ENCODE measurements at places on chromosomes 16 and 17. TPM values are rescaled to one million over a fixed set of nuclear protein-coding genes. Genes with fewer than 3 reads are reported as not detected.

GRCh38 chr17:17805575-17805974 is 31.2 kb downstream of the SREBF1 start:
- H3K4me1 ChIP-seq: no peaks in the 10 kb centered on the region
- no peaks in the 10 kb centered on the region for H3K27me3 ChIP-seq
- no peak for DNase-seq

DNA sequence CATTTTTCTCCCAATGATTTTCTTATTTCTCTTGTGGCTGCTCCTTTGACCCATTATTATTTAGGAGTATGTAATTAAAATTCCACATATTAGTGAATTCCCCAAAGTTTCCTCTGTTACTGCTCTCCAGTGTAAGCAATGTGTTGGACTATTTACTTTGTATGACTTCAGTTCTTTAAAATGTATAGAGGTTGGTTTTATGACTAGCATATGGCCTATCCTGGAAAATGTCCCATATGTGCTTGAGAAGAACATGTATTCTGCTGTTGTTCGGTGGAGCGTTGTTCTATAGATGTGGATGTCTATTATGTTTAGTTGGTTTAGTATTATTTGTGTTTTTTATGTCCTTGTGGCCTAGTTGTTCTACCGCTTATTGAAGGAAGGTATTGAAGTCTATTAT is 6.0 kb upstream of the NT5M start:
- H3K4me1 ChIP-seq: no peaks in the 10 kb centered on the region
- no peaks in the 10 kb centered on the region for H3K27me3 ChIP-seq
- no peak overlapping the region for H3K4me3 ChIP-seq
- no peak overlapping the region for H3K27ac ChIP-seq
- no peak for DNase-seq
- H3K36me3 ChIP-seq: no peaks in the 10 kb centered on the region

DNA sequence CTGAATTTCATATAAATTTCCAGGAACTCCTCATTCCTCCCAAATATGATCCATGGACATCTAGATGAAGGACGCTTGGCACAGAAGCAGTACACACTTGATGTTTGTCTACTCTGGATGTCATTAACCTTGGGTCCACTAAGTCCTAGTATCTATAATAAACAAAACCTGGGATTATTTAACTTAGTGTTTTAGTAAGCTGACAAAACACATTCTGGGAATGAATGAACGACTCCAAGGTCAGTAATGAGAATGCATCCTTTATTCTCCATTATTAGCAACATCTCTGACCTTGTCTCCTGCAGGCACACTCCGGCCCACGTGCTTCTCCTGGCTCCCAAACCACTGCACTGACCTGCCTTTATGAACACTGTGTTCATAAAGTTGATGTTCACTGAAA is 24.1 kb upstream of the CDYL2 start:
- no peaks in the 10 kb centered on the region for H3K27me3 ChIP-seq
- H3K36me3 ChIP-seq: no peaks in the 10 kb centered on the region
- H3K27ac ChIP-seq: no peak overlapping the region
- H3K4me3 ChIP-seq: no peak overlapping the region

GRCh38 chr16:80319181-80319580 is 221.6 kb upstream of the DYNLRB2 start:
- H3K27ac ChIP-seq: no peak overlapping the region
- H3K36me3 ChIP-seq: no peaks in the 10 kb centered on the region
- no peaks in the 10 kb centered on the region for H3K4me1 ChIP-seq
- DNase-seq: no peak

DNA sequence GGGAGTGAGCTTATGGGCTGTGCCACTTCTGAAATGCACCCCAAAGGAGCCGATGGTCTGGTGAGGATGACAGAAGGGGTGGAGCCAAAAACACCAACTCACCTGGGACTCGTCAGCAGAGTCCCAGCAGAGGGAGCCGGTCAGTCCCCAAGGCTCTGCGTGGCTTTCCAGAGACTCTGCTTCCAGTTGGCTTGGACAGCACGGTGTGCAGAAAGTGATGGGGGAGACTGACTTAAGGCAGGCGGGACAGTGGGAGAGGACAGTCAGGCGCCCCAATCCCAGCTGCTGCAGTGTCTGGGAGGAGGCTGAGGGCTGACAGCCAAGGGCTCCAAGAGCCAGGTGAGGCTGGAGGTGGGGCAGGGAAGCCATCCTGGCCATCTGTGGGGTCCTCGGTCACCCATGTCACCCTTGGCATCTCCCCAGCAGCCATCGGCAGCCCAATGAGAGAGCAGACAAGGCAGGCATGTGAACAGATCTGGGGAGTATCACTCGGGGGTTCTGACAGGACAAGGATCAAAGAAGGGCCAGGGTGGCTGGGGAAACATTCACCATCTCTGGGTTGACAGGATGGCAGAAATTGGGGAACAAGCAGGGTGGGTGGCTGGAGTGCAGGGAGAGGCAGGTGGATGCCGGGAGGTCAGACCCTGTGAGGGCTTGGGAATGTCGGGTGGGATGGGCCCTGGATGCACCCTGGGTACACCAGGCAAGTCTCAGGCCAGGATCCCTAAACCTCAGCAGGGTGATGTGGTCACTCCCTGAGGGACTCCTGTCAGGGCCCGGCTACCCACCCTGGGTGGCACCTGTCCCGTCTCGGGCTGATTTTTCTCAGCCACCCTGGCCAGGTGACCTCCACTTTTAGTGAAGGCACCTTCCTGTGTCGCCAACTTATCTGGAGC is 8.9 kb upstream of the KRTAP17-1 start:
- no peaks in the 10 kb centered on the region for H3K27me3 ChIP-seq
- H3K4me3 ChIP-seq: no peak overlapping the region
- DNase-seq: no peak
- H3K36me3 ChIP-seq: no peaks in the 10 kb centered on the region
- H3K4me1 ChIP-seq: no peaks in the 10 kb centered on the region

GRCh38 chr17:27438348-27438998 is 17.8 kb upstream of the KSR1 start:
- no peak overlapping the region for H3K4me3 ChIP-seq
- H3K36me3 ChIP-seq: no peaks in the 10 kb centered on the region
- DNase-seq: no peak

GRCh38 chr17:27489045-27489715 is 32.9 kb downstream of the KSR1 start:
- H3K27me3 ChIP-seq: no peaks in the 10 kb centered on the region
- H3K27ac ChIP-seq: no peak overlapping the region
- H3K4me1 ChIP-seq: peaks cover 4% of the 10 kb centered on the region
- H3K4me3 ChIP-seq: no peak overlapping the region
- H3K36me3 ChIP-seq: no peaks in the 10 kb centered on the region
- peak; percentile 63 for DNase-seq

DNA sequence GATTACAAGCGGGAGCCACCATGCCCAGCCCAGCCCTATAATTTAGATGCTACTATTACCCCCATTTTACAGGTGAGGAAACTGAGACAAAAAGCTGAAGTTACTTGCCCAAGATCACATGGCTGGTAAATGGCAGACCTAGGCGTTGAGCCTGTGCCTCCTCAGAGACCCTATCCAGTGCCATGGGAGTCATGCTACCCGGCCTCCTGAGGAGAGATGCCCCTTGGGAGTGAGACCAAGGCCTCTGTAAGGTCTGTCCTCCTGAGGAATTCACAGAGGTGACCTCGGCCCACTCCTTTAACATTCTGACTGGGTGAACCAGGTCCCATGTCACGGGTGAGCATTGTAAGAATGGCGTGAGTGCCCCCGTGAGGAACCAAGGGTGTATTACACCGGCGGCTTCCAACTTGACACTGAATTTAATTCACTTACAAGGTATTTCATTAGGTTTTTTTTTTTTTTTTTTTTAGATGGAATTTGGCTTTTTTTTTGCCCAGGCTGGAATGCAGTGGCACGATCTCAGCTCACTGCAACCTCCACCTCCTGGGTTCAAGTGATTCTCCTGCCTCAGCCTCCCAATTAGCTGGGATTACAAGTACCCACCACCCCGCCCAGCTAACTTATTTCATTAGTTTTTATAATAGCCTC is 95.7 kb downstream of the ABCC6 start:
- H3K4me3 ChIP-seq: no peak overlapping the region
- H3K36me3 ChIP-seq: peaks cover 4% of the 10 kb centered on the region
- H3K27ac ChIP-seq: no peak overlapping the region
- no peaks in the 10 kb centered on the region for H3K4me1 ChIP-seq
- peak; percentile 66 for DNase-seq

DNA sequence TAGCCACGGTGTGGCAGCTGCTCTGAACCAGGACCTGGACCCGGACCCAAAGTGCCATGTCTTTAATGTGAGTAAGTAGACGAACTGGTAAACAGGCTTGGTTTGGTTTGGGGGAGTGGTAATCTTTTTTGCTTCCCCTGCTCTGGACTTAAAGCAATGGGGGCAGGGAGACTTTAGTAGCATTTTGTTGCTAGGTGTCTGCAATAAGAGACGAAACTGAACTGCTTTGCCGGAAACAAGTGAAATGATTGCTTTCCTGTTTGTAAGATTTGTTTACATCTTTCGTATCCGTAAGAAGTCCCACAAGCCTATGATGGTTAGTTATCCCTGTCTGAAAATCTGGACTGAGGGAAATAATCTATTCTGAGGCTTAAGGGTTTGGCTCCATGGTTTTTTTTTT is 21.5 kb downstream of the PRCD start:
- H3K4me1 ChIP-seq: peaks cover 6% of the 10 kb centered on the region
- H3K27ac ChIP-seq: no peak overlapping the region
- no peak for DNase-seq
- H3K36me3 ChIP-seq: peaks cover 3% of the 10 kb centered on the region
- H3K4me3 ChIP-seq: no peak overlapping the region
- no peaks in the 10 kb centered on the region for H3K27me3 ChIP-seq

- no peaks in the 10 kb centered on the region for H3K4me1 ChIP-seq
- peaks cover 3% of the 10 kb centered on the region for H3K36me3 ChIP-seq
- no peak for DNase-seq
These were observed 60.7 kb downstream of the MED13 start for GRCh38 chr17:62004388-62004787.

DNA sequence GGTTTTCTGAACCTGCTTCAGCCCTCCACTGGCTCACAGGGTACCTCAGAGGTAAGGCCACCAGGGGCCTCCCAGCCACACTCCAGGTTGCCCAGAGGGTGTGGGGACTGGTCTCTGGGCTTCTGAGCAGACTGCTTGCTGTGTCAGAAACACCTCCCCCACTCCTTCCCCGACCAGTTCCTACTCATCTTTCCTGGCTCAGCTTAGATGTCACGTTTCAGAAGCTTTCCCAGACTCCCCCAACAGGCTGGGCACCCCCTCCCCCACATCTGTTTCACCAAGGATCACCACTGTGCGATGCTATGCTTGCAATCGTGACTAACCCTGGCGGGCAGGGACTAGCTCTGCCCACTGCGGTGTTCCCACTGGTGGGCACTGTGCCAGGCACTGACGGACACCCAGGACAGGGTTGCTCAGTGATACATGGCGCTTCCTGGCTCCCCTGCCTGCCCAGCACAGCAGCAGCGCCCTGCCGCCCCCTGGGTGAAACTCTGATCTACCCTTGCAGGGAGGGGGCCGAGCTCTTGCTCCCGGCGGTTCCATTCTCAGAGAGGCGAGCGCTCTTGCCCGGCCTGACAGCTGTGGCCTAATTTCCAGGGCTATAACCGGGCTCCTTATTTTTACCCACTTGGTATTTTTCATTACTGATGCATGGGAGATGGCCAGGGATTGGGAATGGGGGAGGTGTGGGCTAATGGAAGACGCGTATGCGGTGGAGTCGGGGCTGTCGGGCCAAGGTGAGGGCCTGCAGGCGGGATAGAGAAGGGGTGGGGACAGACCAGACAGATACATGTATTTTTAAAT is 29.4 kb upstream of the MTSS2 start:
- no peaks in the 10 kb centered on the region for H3K4me1 ChIP-seq
- DNase-seq: peak; percentile 50
- peak overlapping the region; percentile 40 for H3K27ac ChIP-seq
- no peaks in the 10 kb centered on the region for H3K36me3 ChIP-seq
- H3K4me3 ChIP-seq: no peak overlapping the region

GRCh38 chr17:7676533-7676932 is 10.8 kb downstream of the TP53 start:
- H3K4me1 ChIP-seq: no peaks in the 10 kb centered on the region
- DNase-seq: no peak
- H3K27me3 ChIP-seq: no peaks in the 10 kb centered on the region
- no peak overlapping the region for H3K4me3 ChIP-seq

- no peak for DNase-seq
- H3K27me3 ChIP-seq: no peaks in the 10 kb centered on the region
- peaks cover 16% of the 10 kb centered on the region for H3K36me3 ChIP-seq
- H3K4me1 ChIP-seq: no peaks in the 10 kb centered on the region
These were observed 22.5 kb upstream of the RASL10B start for GRCh38 chr17:35708951-35709350.

DNA sequence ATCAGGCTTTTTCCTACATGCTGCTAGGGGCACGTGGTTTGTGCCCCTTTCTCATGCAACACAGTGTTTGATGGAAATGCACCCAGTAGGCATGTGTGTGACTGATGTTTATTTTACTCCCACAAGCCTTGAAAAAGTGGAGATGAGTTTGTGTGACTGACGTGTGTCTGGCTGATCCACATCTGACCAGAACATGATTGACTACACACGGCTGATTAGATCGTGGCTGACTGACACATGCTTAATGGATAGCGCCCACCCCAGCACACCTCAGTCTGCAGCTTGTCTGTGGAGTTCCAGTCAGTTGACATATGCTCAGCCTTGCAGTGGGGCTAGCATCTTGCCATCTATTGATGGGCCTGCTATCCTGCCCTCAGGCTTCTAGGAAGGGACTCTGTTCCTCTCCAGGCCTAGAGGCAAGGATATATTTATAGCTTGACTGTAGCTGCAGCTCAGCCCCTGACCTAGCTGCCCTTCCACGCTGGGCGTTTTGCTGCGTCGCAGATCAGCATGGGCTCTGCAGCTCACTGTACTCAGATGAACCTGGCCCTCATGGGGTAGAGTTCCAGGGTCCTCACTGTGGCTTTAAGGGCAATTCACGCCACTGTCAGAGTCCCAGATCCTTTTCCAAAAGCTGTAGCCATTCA is 112.3 kb downstream of the HS3ST2 start:
- H3K4me1 ChIP-seq: no peaks in the 10 kb centered on the region
- H3K27me3 ChIP-seq: no peaks in the 10 kb centered on the region
- H3K4me3 ChIP-seq: no peak overlapping the region
- DNase-seq: no peak
- H3K27ac ChIP-seq: no peak overlapping the region

DNA sequence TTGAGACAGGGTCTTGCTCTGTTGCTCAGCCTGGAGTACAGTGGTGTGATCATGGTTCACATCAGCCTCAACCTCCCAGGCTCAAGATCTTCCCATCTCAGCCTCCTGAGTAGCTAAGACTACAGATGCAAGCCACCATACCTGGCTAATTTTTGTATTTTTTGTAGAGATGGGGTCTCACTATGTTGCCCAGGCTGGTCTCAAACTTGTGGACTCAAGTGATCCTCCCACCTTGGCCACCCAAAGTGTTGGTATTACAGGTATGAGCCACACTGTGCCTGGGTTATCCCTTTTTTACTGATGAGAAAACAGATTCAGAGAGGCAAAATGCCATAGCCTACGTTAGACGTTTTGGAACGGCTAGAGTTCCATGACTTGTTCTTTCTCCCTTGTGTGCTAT is 30.1 kb downstream of the SNX29 start:
- no peak for DNase-seq
- no peak overlapping the region for H3K27ac ChIP-seq
- H3K4me1 ChIP-seq: no peaks in the 10 kb centered on the region
- no peaks in the 10 kb centered on the region for H3K36me3 ChIP-seq

Gene RASL10B
- total RNA-seq: 0.07 TPM

Gene PMFBP1
- 3.7 TPM for total RNA-seq

Gene FSCN2
- total RNA-seq: 2.2 TPM

Gene SPATA22
- total RNA-seq: not detected

Gene SLC38A8
- total RNA-seq: not detected

Measured in colonic mucosa (tissue), 4 donors.